ENCODE measurements at places on chromosomes 3 and 15.

DNA sequence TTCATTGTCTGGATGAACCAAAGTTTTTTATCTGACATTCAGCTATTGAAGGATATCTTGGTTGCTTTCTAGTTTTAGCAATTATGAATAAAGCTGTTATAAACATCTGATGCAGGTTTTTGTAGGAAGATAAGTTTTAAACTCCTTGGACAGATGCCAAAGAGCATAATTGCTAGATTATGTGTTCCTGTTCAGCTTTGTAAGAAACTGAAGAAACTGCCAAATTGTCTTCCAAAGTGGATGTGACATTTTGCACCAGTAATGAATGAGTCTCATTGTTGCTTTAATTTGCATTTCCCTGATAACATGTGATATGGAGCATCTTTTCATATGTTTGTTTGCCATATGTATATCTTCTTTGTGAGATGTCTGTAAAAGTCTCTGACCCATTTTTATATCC, 239.9 kb upstream of the TTC14 start:
- no peak for DNase-seq

DNA sequence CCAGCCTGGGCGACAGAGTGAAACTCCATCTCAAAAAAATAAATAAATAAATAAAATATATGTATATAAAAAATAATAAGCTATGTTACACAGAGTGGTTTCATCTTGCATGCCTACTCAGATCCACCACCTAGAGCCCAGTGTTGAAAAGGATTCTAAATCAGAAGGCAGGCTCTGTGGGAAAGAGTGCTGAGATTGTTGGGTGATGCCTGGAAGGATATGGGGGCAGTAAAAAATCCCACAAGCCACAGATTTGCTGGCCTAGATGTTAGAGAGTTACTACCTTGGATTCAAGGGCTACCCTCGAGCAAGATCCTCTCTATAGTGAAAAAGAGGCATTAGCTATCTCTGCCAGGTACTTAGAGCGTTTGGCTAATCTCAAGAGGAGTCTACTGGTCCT, 144.3 kb downstream of the STAC start:
- DNase-seq, result no peak

DNA sequence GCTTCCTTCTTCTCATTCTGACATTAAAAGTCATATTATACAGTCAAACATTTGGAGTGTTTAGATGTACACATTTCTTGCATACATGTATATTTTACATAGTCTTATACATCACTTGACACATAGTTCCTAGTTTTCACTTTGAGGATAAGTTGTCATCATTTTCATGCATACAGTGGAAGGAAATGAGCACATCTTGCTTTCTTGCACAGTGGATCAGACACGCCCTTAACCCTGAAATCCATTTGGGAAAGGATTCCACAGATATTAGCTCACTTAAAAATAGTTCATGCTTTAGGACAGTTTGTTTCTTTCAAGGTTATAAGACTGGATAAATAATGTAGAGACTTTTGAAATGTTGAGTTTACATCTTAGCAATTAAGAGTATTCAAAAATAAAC, 148.6 kb upstream of the MME start:
- no peak for DNase-seq

- DNase-seq, result no peak
Measured at GRCh38 chr3:155497930-155498647, 204.6 kb upstream of the STRIT1 start.

GRCh38 chr3:89783341-89783927, 676.0 kb downstream of the EPHA3 start:
- DNase-seq, result no peak

DNA sequence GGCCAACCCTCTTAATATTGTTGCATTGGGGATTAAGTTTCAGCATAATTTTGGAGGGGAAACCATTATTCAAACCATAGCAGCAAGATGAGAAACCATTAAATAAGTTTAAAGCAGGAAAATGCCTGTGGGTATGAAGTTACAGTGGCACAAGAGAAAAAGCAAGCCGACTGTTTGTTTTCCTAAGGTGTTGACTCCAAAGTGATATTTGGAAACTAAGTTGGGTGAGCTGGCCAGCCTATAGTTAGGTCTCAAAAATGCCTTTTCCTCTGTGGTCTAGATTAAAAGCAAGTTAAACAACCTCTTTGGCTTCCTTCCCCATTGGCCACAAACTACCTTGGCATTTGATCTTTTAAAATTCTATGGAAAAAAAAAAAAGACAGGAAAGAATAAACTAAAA, 419.8 kb upstream of the AZI2 start:
- no peak for DNase-seq

GRCh38 chr3:27633224-27633545, 88.9 kb downstream of the EOMES start:
- DNase-seq, result no peak

- no peak for DNase-seq
Measured at GRCh38 chr3:67620869-67621268, 33.5 kb downstream of the SUCLG2 start.

DNA sequence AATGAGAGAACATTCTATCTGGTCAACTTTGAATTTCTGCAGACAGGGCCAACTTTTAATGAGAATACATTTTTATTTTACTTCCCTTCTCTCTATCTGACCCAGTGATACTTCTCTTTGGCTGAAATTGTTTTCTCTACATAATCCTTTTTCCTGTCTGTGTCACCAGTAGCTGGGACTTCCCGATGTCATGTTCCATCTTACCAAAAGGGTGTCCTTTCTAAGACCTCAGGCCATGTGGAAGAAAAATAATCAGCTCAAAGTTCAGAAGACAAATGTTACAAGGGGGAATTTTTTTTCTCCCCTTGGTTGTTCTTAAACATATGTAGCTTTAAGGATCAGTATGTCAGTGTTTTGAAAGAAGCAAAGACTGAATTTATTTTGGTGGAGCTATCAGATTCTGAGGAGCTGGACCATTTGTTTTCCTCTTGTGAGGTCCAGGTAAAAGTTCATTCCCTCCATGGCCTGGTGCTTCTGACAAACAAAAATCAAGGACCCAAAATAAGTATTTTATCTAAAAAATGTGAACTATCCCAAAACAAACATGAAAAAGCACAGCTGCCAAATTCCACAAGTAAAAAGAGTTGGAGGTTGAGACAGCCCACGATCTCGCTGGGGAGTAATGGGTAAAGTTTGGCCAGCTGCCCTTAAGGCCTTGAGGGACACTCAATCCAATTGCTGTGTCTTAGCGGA, 859.4 kb upstream of the NR2F2 start:
- DNase-seq, result no peak

GRCh38 chr15:61157933-61158332, 71.2 kb downstream of the RORA start:
- no peak for DNase-seq

- DNase-seq, result no peak
Measured at GRCh38 chr3:184133840-184134745, 1.1 kb upstream of the EIF2B5 start.

DNA sequence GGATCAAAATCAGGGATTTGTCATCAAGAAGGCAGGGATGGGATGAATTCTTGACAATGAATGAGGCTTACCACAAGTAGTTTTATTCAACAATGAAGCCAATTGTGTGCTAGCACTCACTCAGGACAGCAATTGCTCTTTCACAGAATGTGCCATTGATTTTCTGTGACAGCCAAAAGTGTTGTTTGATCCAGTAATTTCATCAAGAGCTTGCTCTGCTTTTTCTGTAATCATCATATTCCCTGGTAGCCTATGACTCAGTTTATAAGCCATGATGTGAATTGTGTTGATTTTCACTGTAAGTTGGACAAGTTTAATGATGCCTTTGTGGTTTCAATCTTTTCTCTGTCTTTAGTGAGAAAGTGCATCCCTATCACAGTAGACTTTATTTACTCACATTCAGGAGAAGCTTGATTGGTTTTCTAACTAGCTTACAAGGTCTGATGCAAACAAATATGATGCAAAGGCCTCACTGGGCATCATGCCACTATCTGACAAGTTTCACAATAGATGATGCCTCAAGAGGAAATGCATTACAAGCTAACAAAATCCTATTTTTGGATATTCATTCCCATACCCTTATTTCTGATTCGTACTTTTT, 13.6 kb upstream of the CSRNP1 start:
- DNase-seq, result no peak

GRCh38 chr3:46031747-46032146, 4.5 kb upstream of the XCR1 start:
- DNase-seq, result no peak

DNA sequence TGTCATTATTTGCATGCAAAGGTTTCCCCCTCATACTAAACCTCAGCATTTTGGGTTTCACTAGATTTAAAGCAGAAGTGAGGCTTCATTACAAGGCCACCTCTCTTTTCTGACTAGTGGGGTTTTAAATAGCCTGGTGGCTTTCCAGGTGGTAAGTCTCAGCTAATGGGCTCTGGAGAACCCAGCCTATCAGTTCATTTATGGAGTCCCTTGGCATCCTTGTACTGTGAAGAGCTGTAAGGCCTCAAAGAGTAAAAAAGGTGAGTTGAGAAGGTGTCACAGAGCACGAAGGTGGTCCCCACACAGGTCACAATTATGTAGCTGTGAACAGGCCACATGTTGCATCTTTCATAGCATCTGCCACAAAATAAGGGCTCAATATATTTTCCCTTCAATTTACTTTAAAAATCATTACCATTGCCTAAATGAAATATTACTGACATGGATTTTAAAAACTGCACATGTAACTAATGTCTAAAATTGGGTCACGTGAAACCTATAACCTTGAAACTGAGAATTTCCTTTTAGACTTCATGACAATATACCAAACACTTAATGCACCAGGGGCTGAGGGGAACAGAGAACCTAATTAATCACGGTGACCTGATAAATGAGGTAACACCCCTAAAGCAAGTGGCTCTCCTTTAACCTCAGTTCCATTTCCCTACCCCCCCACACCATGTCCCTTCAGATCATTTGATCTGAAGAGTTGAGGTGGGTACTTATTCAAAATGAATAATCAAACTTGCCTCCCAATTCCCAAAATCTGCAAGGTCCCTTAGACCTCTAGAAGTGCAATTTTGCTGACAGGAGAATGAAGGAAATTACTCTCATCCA, 1.3 kb downstream of the NGLY1 start:
- no peak for DNase-seq

DNA sequence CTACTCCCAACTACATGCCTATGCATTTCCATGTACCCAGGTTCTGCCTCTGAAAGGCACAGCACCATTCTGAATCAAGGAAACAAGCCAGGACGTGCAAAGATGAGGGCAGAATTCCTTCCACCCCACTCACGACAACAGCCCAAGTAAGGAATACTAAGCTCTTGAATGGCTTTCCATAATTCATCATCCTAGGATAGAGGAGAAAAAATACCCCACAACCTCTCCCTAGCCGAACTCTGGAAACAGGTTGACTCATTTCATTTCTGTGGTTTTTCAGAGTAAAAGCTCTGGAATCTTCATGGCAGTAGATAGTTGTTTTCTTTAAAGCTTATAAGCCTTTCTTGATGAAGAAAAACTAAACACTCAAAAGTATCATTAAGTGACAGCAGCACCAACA, 77.8 kb downstream of the PDZRN3 start:
- DNase-seq, result no peak

GRCh38 chr3:78687520-78687919, 1080.3 kb downstream of the ROBO1 start:
- DNase-seq, result no peak

DNA sequence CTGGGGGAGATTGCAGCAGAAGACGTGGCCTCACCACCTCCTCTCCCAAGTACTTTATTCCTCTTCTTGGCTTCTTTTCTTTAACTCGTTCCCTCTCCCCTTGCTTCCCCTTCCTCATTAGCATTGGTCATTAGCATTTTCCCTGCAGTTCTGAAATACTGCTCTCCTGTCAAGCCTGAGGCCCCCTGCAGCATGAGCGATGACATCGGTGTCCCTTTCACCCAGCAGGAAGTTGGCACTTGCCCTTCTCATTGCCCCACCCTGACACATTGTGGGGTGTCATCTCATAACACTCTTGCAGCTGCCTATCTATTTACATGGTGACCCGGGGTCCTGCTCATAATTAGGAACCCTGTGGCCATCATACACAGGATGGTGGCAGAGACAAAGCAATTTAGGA, 167.1 kb downstream of the ARRDC4 start:
- no peak for DNase-seq

- no peak for DNase-seq
Measured at GRCh38 chr3:31103623-31104180, 209.2 kb upstream of the GADL1 start.

DNA sequence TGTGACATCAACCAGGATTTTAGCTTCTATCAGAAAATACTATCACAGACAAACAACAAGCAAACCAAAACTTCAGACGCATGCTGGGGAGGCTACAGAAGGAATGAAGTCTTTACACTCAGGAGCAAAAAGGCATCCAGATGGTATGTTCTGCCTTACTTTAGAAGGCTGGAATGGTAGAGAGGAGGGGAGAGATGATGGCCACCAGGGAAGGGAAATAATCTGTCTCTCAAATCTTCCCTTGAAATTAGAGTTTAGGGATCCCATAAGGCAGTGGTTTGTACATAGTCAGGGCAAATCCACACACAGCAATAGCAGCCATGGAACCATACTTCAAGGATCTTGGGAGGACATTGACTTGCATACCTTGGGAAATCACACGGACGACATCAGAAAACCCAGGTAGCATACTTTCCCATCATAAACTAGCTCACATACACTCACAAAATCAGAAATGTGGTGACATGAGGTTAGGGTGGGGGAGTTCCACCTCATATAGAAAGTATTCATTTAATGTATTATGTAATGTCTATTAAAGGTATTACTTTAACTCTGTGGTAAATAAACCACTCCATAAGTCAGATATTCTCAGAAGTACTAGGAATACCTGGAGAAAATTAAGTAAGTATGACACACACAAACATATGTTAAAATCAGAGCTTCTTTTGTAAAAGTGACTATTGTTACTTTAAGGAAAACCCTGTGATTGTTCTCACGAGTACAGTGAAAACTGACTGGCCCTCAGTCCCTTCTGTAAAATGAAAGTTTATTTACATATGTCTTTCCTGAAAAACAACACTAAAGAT, 9.4 kb downstream of the BTLA start:
- DNase-seq, result no peak

DNA sequence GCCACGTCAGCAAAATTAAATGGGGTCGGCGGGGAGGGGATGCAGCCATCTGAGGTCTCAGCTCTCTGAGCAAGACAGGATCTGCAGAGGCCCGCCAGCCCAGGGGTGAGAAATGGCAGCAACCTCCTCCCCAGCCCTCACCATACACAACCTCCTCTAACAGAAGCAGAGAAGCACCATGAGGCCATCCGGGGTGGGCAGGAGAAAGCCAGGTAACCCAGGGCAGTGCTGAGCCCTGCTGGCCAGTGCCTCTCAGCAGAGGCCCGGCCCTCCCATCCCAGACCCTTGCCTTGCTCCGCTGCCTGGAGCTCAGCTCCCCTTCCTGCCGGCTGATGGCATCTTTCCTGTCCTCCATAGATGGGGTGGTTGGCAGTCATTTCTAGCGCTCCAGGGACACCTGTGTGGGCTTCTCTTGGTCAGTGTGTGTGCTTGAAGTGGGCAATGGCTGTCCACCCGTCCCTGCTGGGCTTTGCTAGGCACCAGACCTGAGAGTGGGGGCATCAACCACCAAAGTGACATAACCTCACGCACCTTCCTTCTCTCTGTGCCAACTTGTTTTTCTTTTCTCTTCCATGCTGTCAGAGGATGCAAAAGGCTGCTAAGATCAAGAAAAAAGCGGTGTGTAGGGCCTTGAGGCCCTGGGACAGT, 175.8 kb downstream of the NSMCE3 start:
- DNase-seq, result no peak

- DNase-seq, result no peak
Measured at GRCh38 chr3:155270485-155271342, 22.8 kb downstream of the STRIT1 start.

GRCh38 chr15:38367476-38367875, 86.5 kb upstream of the FAM98B start:
- no peak for DNase-seq
